ENCODE measurements at places on chromosomes 4 and X.

DNA sequence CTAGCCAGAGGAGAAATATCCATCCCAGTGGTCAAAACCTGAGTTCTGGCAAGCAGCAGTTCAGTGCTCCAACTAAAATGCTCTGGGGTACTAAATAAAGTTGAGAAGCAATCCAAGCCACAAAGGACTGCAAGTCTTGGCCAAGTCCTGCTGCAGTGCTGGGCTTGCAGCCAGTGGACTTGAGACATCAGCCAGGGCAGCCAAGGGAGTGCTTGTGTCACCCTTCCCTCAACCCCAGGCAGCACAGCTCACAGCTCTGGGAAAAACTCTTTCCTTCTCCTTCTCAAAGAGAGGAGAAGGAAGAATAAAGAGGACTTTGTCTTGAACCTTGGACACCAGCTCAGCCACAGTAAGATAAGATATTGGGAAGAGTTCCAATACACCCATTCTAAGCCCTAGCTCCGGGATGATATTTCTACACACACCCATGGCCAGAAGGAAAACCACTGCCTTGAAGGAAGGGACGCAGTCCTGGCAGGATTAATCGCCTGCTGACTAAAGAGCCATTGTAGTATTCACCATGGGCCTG, 99.8 kb downstream of the PTCHD1 start:
- no peak for DNase-seq

GRCh38 chr4:186825069-186825468, 101.4 kb upstream of the FAT1 start:
- no peak for DNase-seq

- DNase-seq = no peak
These were observed 137.9 kb upstream of the S100G start for GRCh38 chrX:16511796-16512776.

- DNase-seq = no peak
These were observed 655.3 kb downstream of the SH3BGRL start for GRCh38 chrX:81857192-81857591.

DNA sequence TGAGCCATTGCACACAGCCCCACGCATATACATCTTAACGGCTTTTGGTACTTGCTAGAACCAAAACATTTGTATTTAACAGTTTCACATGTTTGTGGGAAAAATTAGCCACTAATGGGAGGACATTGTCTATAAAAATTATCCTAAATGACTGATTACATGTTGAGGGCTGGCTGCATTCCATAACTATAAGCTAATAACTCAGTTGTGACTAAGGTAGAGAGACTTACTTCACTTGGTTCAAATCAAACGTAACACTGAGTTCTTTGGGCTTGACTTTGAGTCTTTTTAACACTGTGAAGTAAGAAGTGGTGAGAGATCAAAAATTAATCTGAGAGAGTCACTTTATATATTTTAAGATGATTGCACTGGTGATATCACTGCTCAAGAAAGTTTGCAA, 47.9 kb upstream of the PGRMC2 start:
- DNase-seq = no peak

GRCh38 chr4:148095346-148095923, 346.8 kb downstream of the NR3C2 start:
- DNase-seq = no peak

DNA sequence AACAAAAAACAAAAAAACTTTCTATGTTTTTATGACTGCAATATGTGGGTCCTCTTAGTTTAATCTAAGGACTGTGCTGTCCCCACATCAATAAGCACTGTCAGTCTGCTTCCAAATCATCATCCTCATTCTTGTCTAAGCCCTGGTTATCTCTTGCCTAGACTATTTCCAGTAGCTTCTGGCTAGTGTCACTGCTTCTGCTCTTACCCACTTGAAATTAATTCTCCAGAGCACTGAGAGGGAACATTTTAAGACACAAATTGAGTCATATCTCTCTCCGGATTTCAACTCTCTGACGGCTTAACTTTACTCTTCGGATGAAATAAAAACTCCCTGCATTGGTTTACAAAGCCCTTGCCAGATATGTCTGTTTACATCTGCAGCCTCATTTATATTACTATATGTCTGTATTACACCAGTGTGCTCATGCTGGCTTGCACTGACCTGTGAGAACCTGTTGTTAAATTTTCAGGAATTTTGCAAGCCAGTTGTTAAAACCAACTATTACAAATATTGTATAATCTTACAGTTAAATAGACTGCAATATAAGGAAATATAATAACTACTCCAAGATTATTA, 345.9 kb downstream of the ADGRL3 start:
- no peak for DNase-seq

DNA sequence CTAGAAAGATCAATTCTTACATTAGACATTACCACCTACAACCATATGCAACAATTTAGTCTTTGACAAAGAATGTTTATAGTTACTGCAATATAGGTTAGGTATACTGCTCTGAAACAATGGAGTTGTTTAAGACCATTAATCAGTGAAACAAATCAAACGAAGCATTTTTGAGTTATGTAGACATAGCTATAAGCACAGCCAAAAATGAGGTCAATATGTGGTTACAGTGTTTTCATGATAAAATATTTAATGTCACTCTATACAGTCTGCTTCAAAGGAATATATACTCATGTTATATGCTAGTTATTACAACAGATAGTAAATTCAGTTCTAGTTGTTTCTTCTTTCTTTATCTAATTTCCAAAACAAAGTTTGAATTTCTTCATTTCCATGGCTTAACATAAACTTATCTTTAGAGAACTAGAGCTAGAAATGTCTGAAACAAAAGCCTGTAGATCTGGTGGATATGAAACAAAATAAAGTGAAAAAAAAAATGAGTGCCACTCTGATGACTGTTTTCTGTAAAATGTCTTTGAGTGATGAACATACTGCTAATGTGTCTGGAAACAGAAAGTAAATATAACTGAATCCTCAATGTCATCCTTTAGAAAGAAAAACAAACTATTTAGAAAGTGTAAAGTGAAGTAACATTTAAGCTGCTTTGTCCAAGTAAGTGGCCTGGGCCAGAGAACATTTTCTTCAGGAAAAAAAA, 809.0 kb downstream of the FAT4 start:
- no peak for DNase-seq

- no peak for DNase-seq
These were observed 170.6 kb downstream of the ZNF330 start for GRCh38 chr4:141391293-141391692.

DNA sequence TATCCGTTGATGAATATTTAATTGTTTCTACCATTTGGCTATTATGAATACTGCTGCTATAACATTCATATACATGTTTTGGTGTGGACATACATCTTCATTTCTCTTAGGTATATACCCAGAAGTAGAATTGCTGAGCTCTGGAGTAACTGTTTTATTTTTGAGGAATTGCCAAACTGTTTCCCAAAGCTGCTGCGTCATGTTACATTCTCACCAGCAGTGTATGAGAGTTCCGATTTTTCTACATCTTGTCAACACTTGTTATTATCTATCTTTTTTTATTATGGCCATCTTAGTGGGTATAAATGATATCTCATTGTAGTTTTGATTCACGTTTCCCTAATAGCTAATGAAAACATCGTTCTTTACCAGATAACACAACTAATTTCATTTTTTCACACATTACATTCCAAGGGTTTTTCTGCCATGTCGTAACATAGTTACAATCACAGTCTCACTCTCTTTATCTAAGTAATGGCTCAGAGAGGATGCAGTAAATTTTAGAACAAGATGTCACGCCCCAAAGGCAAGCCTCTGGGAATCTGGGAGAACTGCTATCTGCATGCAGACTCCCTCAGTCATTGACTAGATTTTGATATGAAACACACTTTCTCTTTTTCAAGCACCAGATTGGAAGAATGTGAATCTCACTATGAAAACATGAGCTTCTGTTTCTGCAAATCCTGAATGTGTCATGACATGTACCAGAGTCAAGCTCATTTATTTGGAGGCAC, 10.3 kb downstream of the ARHGAP6 start:
- DNase-seq = no peak

DNA sequence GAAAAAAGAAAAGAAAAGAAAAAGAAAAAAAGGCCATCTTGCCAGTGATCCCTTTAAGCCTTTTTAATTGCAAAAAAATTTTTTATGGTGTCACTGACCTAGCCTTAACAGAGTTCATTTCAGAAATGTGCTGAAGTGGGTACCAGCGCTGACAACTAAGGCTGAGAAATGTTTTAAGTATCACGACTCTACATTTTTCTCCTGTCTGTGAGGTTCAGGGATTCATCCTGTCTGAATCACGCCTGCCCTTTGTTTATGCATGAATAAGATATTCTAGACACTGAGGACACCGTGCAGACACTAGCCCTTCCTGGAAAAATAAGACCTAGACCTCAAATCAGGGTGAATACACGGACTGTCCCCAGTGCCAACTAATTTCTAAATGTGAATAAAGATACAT, 154.4 kb upstream of the NOCT start:
- no peak for DNase-seq

GRCh38 chrX:73913580-73913979, 350.6 kb downstream of the CHIC1 start:
- DNase-seq = no peak

DNA sequence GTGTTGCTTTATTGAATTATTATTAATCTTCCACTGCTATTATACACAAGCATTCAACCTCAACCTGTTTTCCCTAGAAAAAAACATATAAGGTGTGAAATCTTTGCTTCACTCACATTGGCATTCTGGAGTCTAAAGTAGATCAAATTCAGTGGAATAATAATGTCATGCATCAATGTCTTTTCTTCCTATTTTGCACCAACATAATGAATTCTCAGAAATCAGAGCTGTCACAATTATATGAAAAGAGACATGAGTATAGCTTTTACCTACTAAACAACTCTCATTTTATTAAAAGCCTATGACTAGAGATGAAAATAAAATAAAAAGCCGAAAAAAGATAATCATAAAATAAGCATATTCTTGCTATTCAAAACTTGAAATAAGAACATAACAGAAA, 96.3 kb upstream of the QRFPR start:
- DNase-seq = no peak

- DNase-seq = no peak
These were observed 11.9 kb upstream of the TRIML1 start for GRCh38 chr4:188127214-188127874.

DNA sequence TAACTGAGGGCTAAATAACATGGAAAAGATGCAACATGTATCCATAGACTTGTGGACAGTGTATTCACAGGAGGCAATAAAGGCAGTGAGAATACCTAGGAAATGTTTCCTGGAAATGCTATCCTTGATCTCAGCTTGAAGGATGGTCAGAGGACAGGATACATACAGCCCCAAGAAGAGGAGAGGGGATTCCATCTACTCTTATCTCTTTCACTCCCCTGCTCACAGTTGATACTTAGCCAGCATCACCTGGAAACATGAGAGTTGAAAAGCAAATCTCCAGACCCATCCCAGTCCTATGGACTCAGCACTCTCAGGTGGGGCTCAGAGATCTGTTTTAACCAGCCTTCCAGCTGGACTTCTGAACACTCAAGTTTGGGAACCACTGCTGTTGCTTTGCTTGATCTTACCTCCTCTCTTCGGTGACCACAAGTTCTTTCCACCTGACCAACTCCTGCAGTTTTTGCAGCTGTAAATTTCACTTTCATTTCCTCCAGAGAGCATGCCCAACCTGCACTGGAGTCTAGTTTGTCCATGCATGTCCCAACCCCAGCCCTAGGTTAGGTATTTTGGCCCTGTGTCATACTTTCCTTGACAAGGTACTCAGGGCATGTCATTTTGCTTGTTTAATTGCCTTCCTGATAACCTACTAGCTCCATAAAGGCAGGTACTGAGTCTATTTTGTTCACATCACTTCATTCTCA, 10.4 kb downstream of the RELL1 start:
- no peak for DNase-seq

DNA sequence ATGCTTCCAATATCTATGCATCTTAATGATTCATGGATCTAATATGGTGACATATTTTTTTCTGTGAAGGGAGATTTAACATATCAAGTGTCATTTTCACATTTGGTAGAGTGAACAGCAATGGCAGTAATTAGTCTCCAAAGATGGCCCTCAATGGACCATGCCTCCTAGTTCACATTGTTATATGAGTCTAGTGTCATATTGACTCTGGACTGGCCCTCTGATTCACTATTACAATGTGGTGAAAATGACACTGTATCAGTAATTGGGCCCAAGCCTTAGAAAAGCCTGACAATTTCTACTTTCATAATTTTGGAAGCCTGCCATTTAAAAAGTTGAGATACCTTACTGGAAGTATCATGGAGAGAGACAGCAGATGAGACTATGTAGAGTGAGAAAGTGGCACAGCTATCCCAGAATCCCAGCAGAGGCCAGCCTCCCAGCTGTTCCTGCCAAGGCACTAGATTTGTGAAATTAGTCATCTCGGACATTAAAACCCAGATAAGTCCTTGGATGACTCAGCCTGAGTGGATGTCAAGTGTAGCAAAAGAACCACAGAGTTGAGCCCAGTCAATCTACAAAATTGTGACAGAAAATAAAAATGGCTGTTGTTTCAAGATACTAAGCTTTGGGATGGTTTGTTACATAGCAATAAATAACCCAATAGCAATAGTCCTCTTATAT, 68.4 kb downstream of the ARHGEF38 start:
- DNase-seq = peak; percentile 8

GRCh38 chrX:136162827-136163570, 15.7 kb downstream of the FHL1 start:
- DNase-seq = peak; percentile 68

DNA sequence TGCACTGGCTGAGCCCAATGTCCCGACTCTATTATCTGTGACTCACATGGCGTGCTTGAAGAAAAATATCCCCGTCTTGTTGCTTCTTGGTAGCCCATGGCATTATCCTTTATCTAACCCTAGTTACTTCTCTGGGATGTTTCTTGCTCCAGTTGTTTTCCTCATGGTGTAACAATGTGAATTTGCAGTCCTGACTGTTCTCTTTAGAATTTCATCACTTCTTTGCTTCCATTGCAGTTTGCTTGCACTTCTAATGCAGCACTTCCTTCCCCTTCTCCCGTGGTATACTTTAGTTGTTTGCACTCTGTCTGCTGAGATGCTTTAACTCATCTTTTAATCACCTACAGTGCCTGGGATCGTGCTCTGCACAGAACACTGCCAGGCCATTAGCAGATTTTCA, 126.9 kb downstream of the MAML3 start:
- no peak for DNase-seq

- no peak for DNase-seq
These were observed 10.1 kb upstream of the ARAP2 start for GRCh38 chr4:36254371-36254770.

GRCh38 chrX:24357106-24357505, 3.3 kb upstream of the SUPT20HL1 start:
- no peak for DNase-seq

DNA sequence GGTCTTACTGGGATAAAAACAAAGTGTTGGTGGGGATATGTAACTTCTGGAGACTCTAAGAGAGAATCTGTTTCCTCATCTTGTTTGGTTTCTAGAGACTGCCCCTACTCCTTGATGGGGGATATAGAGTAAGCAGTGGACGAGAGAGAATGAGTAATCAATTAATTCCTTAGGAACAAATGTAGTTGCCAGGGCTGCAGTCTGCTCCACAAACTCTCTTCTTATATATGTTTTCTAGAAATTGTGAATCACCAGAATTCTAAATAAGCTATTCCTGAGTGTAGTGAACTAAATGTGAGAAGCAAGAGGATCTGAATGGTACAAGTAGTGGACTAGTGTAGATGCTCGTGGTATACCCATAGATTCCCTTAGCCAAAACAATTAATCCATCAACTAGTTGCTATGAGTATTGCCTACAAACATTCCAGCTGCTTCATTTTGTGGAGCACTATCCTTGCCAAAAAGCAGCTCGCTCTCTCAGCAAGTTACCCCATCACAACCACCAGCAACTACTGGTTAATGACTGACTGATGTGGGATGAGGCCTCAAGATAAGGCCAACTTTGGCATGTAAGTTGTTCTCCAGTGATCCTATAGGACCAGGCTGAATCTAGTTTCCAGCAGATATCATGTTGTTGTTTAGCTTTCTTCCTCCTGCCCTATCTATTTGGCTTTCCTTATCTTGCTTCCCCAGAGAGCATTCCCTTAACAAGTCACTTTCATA, 273.0 kb downstream of the SLC7A11 start:
- DNase-seq = peak; percentile 1

Data from hematopoietic multipotent progenitor cell treated with erythropoietin and hydrocortisone succinate and interleukin-3 and kit ligand, for 6 days (in vitro differentiated cells).